ENCODE measurements at places on chromosomes 13 and 19.
A peak's percentile ranks its signal among the peaks of the same experiment; 100 is the strongest.

GRCh38 chr19:49816590-49816989 lies 1.5 kb upstream of the MED25 start:
- DNase-seq = no peak

- no peak for DNase-seq
Observed at GRCh38 chr13:42883142-42883541, 101.8 kb downstream of the FAM216B start.

DNA sequence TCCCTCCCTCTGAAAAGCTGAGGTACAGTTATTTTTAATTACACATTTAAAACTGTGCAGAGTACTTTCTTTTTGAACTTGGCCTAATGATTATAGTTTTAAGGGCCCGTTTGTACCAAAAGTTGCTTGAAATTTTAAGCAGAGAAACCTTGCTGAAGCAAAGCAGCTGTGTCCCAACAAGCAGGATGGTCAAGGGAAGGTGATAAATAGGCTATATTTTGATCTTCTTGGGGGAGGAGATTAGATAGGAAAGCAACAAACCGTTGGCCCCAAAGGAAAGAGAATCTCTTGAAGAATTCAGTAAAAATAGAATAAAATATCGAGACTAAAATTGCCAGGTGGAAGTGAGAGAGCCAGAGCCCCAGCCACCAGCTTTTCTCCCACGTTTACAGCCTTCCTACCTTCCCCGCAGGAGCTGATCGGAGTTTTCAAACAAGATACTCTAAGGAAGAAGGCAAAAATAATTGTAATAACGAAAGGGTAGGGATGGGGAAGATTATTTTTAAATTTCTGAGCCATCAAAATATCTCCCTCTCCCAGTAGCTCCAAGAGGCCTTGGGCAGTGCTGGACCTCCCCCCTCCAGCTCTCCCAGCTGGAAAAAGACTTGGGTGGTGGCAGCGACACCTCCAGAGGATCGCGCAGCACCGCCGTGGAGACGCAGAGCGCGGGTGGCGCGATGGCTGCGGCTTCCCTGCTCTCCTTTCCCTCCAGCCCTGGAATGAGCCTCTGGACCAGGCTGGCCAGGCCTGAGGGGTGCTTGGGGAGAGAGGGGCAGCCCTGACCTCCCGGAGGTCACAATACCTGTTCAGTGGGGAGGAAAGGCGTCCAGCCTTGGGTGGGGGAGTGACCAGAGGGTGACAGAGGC lies 5.8 kb downstream of the ZIC2 start:
- DNase-seq = peak; percentile 59

DNA sequence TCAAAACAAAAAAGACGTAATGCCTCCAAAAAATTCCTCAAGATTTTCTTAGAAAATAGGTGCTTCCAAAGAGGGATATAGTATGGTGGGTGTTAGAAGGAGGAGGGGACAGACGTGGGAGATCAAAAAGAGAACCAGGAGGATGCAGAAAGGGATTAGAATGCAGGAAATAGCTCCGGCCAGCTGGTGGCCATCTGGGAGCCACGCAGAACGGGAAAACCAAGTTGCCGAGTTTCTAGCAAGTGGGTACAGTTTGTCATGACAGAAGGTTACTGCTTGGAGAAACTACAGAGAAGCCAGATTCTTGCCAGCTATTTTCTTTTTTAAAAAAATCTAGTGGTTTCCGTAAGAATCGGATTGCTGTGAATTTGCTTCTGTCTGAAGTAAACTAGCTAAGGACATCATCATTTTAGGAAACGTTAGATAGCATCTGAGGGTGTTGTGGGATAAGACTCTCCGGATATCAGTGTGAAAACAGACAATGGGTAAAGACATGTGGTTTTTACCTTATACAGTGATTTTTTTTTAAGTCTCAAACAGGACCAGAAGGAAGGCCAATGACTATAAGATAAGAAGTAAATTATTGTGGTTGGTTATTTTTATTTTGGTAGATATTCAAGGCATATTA lies 104.9 kb downstream of the HSPH1 start:
- no peak for DNase-seq

- no peak for DNase-seq
Observed at GRCh38 chr13:95507991-95508390, 44.5 kb upstream of the CLDN10 start.

DNA sequence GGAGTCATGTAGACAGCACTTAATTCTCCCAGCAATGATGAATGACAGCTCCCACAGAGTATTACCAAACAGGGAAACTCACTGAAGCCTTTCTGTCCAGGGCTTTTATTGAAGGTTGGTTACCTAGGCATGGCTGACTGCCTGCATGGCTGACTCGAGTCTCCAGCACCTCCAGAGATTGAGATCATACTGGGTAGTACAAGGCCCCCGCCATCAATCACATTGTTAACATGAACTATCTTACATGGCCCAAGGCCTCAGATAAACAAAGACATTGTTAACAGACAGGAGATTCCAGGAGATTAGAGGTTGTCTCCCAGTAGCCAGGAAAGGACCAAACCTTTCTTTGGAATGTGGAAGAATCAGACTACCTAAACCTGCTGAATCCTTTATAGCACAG lies 128.3 kb upstream of the LSM14A start:
- DNase-seq = no peak

- DNase-seq = no peak
Observed at GRCh38 chr13:43936647-43937046, 56.9 kb downstream of the LACC1 start.

DNA sequence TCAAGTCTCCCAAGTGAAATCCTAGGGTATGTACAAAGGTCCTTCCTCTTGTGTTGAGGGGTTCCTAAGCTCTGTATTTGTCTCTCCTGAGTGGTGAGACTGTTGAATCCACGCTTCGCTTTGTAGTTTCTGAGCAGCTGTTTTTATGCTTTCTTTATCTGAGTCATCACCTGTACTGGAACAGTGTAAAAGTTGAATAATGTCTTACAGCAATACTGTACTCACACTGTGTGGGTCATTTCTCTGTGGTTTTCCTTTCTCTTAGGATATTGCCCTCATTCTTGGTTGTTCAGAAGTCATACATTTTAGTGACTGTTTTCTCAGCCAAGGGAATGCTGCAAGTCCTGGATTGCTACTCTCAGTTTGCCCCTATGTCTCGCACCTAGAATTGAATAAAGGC lies 1596.6 kb downstream of the SLITRK5 start:
- no peak for DNase-seq

Data from cerebellar cortex (tissue), 1 donor.